ENCODE measurements at places on chromosomes 2 and 18.
A peak's percentile ranks its signal among the peaks of the same experiment; 100 is the strongest.

DNA sequence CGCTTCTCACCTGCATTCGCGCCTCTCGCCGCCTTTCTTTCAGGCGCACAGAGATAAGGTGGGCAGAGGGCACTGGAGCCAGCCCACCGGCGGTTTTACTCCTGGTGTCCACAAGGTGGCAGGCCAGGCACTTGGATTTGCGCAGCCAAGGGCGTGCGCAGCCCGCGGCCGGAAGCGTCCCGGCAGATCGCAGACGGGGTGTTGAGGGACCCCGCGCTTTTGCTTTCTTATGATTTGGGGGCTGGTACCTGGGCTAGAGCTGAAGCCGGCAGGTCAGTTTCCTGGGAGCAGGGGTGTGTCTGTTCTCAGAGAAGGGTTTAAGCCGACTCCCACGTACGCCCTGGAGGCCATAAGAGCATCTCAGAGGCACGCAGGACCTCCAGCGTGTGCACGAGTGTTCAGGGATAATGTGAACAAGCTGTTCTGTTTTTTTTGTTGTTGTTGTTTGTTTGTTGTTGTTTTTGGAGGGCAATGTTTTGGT lies 305.6 kb upstream of the CXCR4 start:
- DNase-seq = peak; percentile 85

DNA sequence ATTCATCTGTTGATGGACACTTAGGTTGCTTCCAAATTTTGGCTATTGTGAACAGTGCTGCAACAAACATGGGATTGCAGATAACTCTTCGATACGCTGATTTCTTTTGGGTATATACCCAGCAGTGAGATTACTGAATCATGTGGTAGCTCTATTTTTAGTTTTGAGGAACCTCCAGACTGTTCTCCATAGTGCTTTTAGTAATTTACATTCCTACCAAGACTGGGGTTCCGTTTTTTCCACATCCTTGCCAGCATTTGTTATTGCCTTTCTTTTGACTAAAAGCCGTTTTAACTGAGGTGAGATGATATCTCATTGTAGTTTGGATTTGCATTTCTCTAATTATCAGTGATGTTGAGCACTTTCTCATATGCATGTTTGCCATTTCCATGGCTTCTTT lies 200.3 kb downstream of the MBD5 start:
- DNase-seq = no peak

DNA sequence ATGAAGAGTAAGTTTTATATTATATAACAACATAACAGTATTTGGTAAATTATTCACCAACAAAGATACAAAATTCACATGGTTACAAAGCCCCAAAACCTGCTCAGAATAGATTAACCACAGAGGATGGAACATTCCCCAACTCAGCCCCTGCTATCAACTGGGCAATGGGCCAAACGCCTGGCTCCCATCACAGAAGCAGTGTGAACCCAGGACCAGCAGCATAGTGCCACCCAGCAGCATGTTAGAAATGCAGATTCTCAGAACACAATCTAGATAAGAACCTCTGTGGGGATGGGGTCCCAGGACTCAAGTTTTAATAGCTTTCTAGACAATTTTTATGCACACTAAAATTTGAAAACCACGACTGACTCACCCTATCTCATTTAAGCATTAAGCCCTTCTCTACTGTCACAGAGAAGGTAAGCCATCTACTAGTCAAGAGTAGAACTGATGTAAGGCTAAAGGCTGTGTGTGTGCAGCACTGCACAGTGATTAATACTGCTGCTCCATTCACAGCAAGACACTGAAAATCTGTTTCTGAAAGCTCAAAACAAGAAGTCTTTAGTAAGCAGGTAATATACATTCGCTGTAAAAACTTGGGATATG lies 15.2 kb downstream of the AFG3L2 start:
- DNase-seq = no peak

GRCh38 chr2:133685636-133686215 lies 117.5 kb upstream of the NCKAP5 start:
- DNase-seq = no peak

- DNase-seq = no peak
These were observed 19.6 kb upstream of the REV1 start for GRCh38 chr2:99509387-99509786.

DNA sequence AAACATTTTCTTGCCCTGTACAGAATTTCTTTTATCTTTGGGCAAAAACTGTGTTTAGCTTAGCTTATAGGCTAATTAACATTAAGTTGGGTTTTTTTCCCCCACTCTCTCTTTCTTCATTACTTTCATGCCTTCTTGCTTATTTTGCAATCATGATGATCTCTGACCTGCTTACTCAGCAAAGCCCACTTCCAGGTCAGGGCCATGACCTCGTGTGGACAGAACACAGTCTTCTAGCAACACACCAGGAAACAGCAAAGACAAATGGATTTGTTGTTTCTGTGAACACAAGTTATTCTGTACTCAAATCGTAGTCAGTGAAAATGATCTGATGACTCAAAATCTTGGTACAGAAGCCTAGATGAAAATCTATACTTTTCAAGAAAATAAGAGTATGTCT lies 60.7 kb downstream of the SPATS2L start:
- DNase-seq = no peak

DNA sequence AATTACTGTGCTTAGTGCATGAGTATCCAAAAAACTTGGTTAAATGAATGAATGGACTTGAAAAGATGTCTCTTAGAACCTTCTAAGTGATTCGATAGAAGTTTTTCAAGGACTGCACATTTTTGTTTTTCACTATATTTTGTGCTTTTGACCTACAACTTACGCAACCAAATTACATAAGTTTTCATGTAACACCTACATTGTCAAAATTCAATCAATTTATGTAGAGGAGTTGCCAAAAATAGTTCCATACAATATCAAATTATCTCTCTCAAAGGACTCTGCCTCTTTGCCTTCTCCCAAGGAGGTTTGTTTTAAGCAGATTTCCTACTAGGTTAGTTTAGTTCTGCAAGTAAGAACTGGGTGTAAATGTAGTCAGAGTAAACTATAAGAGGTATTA lies 10.3 kb downstream of the MARCHF7 start:
- no peak for DNase-seq

- no peak for DNase-seq
These were observed 100.3 kb upstream of the KCTD1 start for GRCh38 chr18:26648509-26649192.

- no peak for DNase-seq
These were observed 107.4 kb upstream of the ACAA2 start for GRCh38 chr18:49920731-49921130.

DNA sequence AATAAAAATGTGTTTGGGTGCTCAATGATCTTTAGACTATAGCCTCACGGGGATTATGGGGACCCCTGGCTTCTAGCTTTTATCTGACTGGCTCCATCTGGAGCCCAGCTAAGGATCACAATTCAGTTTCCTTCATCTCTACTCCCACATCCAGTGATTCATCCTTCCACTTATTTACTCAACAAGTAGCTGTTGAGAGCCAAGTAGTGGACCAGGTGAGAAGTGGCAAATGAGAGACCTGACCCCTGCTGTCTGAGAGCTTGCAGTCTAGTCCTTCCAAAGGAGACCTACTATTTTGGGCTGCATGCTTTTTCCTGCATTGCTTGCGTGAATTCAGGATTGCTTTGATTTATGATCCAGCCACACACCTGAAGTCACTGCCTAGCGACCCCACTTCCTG lies 10.7 kb upstream of the DSG3 start:
- DNase-seq = no peak

- DNase-seq = no peak
These were observed 171.1 kb downstream of the FTCDNL1 start for GRCh38 chr2:199679883-199680282.

GRCh38 chr2:223247136-223247535 lies 195.1 kb downstream of the KCNE4 start:
- no peak for DNase-seq

DNA sequence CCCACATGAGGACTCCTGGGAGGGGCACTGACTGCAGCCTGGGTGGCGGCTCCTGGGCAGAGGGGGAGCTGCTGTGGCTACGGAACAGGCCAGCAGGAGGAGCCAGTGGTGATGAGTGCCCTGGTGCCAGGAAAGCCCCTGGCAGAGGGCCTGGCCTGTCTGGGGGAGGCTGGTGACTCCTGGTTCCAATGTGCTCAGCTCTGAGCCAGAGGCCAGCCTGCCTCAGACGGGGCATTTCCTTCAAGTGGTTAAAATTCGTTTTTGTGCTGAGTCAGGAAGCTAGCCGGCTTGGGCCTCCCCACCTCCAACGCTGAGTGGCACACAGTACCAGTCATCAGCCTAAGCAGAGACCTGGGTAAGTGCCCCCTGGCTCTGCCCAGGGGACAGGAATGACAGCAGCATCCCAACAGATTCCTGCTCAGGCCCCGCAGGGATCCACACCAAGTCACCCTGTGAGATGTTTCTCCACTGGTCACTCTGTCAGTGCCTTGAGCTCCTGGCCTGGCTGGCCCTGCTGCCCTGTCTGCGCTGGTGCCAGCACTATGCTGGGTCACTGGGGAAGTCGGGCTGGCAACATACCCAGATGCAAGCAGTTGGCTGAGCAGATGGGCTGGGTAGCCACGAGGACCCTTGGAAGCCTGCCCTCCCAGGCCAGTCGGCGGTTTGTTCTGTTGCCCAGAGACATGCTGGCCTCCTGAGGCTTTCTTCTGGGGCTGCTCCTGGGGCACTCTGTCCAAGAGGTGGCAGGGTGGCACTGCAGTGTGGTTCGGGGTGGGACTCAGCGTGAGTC lies 7.1 kb upstream of the KLF11 start:
- DNase-seq = peak; percentile 48

GRCh38 chr2:53787614-53788289 lies 908 bp downstream of the ERLEC1 start:
- DNase-seq = no peak

GRCh38 chr18:72160510-72161445 lies 383.4 kb downstream of the CBLN2 start:
- no peak for DNase-seq

DNA sequence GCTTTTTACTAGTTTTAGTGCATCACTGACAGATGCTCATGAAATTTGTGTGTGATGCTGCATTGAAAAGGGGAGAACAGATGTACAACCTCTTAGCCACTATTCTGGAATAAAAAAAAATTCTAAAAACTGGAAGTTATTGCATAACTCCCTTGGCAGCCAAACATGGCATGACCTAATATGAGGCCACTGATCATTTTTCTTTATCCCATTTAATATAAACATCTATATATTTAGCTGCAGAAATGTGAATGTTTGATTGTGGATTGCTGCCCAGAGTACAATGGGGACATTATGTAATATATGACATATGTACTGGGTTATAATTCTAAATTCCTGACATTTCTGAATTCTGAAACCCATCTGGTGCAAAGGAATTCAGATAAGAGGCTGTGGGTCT lies 86.5 kb downstream of the CDCA7 start:
- no peak for DNase-seq

GRCh38 chr2:239890206-239890746 lies 134.9 kb downstream of the NDUFA10 start:
- no peak for DNase-seq

- no peak for DNase-seq
These were observed 119.1 kb upstream of the PELI1 start for GRCh38 chr2:64263315-64263714.

GRCh38 chr2:234031207-234031606 lies 19.3 kb upstream of the SPP2 start:
- no peak for DNase-seq

- DNase-seq = no peak
These were observed 33.7 kb upstream of the MRPL33 start for GRCh38 chr2:27737676-27738348.

- DNase-seq = no peak
These were observed 133.8 kb upstream of the LMAN1 start for GRCh38 chr18:59492756-59493421.

DNA sequence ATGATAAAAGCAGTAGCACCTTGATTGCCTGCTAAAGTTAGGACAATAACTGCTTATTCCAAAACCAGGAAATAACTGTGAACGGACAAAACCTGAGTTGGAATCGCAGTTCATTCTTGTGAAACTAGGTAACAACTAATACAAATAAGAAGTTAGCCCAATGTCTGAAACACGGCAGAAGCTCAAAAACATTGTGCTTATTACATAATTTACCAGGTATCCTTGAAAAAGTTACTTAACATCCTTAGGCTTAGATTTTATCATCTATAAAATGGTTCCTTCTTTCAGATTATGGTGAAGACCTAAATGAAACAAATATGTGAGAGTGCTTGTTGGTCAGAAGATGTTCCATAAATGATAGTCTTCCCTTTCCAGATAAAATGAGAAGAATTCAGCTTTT lies 32.4 kb downstream of the RTN4 start:
- DNase-seq = no peak

GRCh38 chr2:165248238-165248637 lies 9.0 kb downstream of the SCN2A start:
- no peak for DNase-seq

- no peak for DNase-seq
These were observed 38.9 kb downstream of the TMEM17 start for GRCh38 chr2:62467100-62467474.

GRCh38 chr18:5962362-5962761 lies 67.0 kb upstream of the TMEM200C start:
- no peak for DNase-seq

DNA sequence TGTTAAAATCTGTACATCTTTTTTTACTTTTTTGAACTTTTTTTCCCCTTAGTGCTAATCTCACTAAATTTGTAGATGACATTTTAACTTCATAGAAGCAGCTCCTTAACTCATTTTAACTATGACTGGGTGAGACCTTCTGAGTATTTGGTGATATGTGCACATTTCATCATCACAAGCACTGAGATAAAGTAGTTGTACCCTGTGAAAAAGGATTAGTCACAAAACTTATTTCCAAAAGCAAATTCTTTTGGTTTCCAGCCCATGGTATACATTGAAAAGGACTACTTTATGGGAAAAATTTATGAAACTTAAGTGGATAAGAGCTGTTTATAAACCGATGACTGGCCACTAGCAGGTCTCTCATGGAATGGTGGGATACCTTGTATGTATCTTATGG lies 581.5 kb downstream of the PLCL1 start:
- DNase-seq = no peak

- DNase-seq = no peak
These were observed 86.2 kb upstream of the CCDC195 start for GRCh38 chr2:224802407-224802806.

GRCh38 chr2:16773080-16773713 lies 107.6 kb upstream of the CYRIA start:
- no peak for DNase-seq

DNA sequence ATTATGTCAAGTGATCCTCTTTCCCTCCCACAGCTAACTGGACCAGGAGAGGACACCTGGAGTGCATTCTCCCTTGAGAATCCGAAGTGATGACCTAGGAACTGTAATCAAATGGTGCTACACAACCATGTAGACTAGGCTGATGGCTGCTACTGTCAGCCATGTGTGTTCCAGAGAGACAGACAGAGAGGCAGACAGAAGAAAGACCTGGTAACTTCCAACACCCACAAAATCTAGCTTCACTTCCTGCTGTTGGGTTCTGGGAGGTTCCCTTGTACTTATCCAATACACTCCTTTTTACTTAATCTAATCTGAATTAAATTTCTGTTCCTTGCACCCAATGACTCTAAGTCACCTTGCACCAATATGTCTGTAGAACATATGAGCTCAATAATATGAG lies 72.3 kb downstream of the AAK1 start:
- peak; percentile 16 for DNase-seq
